Parietal lobe (tissue), 2 donors: ENCODE measurements at places on chromosomes 1 and 21. TPM values are rescaled to one million over a fixed set of nuclear protein-coding genes. Genes with fewer than 3 reads are reported as not detected.

The GABRD gene
- 2.5 TPM for total RNA-seq

The SDCCAG8 gene
- 83.9 TPM for total RNA-seq

The C1QTNF12 gene
- not detected for total RNA-seq

The C1orf115 gene
- total RNA-seq, result 22.5 TPM

The TEX38 gene
- not detected for total RNA-seq

The NR5A2 gene
- not detected for total RNA-seq

The KRTAP7-1 gene
- total RNA-seq, result not detected

The WARS2 gene
- 16.3 TPM for total RNA-seq

The SPRR2A gene
- total RNA-seq, result not detected
